Stomach (tissue), 19 donors: ENCODE measurements at places on chromosomes 5 and 9.

GRCh38 chr9:136525841-136526499 lies 19.9 kb downstream of the NOTCH1 start:
- peak; percentile 38 for DNase-seq

GRCh38 chr9:7607421-7607820 lies 192.2 kb downstream of the DMAC1 start:
- no peak for DNase-seq

DNA sequence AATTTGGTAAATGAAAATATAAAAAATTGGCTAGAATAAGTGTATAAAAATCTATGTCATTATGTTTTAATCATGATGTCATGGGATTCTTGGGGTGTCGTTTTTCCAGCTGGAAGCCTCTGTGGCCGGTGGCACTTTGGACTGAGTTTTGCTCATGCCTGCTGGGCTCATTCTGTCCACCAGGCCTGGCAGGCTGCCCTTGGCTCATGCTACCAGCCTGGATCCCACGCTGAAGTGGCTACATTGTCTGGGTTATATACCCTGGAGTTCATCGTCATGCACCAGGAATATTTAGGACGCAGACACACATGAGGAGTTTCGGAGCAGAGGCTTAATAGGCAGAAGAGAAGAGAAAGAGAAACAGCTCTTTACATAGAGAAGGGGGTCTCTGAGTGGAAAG lies 1913.7 kb upstream of the WWC1 start:
- DNase-seq = no peak

- no peak for DNase-seq
Measured at GRCh38 chr5:41199660-41200059, 13.7 kb downstream of the C6 start.

GRCh38 chr9:131125288-131126058 lies at the start of gene NUP214:
NUP214 (plus strand) TSS chr9:131125586; CDS start chr9:131125705, 119 bp downstream.
- DNase-seq = peak; percentile 100

- no peak for DNase-seq
Measured at GRCh38 chr5:131104169-131104808, 60.8 kb downstream of the HINT1 start.

DNA sequence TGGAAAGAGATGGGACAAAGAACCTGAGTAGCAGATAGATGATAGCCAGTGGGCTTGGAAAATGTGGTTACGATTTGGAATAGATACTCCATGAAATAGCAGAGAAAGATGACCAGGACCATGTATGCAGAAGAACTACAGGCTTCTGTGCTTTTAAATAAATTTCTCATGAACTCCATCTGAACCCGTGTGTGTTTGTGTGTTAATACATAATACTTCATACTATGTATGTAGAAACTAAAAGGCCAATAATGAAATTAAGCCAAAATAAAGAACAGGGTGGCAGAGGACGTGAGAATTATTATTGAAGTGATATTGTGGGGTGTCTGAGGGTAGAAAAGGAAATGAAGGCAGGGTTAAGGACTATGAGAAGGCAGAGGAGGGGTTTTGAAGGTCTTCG lies 385.1 kb upstream of the RPS23 start:
- no peak for DNase-seq

DNA sequence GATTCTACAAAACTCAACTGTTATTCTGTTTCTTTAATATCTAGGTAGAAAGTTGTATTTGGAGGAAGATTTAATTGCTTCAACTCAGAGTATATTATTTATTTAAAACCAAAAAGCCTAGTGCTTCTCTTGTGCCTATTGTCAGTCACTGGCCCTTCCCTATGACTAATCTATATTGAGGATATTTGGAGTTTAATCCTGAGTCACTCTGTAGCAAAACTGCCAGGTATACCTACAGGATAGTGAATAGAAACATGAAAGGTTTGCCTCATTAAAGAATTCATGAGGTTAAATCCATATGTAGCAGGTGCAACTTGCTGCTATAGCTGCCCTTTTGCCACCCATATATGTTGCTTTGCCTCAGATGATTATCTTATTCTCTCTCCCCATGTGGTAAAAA lies 15.1 kb downstream of the PLK2 start:
- no peak for DNase-seq

DNA sequence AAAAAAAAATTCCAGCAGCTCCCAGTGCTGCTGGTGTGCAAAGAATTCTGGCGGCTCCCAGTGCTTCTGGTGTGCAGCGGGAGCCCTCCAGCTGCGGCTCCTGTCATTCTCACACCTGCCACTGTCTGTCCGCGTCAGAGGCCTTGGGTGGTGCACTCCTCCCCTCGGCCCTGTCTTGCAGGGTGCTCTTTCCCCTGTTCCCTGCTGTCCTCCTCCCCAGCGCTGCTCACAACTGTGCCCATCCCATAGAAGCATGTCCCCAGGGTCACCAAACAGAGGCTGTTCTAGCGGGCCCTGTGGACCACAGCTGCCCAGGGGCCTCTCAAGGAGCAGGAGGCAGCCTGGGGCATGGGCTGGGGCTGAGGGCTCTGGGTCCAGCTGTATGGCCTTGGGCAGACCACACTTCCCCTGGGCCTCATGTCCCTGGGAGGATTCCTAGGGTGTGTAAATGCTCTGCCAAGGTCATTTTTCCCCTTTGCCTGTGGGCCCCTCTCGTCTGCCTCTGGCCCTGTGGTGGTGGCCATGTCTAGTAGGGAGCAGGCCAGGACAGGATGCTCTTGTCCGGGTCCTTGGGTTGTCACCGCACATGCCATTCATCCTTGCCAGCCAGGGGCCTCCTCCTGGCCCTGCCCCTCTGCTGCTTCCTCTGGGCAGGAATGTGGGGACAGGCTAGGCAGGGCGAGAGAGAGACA lies 68.2 kb downstream of the PHF2 start:
- peak; percentile 14 for DNase-seq

DNA sequence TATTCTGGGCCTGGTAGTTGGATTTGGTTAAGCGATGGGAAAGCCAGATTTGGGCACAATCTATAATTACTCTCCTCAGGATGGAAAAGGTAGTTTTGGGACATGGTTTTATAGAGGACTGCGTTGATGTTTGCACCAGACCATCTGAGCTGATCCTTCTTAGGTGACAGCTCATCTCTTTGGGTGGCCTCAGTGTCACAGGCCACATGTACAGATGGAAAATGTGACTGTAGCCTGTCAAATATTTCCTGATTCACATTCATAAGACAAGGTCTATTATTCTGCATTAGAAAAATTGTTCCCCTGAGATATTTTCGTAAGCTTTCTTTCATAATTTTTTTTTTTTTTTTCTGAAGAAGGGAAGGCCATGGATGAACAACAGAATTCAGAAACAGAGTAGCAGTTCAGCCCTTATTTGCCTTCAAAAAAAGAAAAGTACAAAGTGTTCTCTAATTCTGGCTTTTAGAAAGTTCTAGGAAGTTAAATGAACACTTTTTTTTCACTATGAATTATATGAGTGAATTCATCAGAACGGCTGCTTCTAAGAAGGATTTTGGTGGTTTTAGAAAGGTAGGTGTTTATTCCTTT lies 81.0 kb downstream of the NNT start:
- DNase-seq = no peak

DNA sequence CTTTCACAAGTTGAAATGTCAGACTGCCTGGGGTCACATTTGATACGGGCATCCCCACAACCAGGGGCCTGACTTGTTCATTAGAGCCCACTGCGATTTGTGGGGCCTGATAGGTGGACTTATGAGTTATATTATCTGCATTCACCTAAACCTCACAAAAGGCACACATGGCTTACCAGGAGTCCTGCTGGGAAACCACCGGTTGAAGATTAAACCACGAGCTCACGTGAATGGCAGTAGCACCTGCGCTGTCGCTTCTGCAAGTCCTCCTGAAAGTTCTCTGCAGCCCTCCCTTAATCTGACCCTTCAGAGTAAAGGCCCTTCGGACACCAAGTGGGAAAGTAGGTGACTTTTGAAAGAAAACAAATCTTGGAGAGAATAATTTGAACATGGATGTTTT lies 68.9 kb downstream of the PPIC start:
- DNase-seq = no peak

DNA sequence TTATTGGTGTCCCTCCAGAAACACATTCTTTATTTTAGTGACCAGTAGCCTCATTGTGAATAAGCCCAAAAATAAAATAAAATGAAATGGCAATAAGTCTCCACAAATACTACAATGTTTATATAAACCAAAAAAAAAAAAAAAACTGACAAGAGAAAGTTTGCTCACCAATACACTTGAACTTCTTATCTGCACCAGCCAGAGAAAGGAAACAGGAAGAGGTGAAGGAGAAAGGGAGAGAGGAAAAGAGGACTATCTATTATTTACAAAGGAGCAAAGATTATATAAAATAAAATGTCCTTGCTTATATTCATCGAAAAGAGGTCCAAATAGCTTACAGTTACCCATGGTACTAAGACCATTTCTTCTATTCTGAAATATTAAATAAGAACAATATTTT lies 176.4 kb upstream of the CCNG1 start:
- DNase-seq = no peak

- no peak for DNase-seq
Measured at GRCh38 chr5:124648902-124649467, 97.5 kb downstream of the ZNF608 start.

GRCh38 chr9:135939351-135940265 lies 21.6 kb downstream of the UBAC1 start:
- DNase-seq = no peak

DNA sequence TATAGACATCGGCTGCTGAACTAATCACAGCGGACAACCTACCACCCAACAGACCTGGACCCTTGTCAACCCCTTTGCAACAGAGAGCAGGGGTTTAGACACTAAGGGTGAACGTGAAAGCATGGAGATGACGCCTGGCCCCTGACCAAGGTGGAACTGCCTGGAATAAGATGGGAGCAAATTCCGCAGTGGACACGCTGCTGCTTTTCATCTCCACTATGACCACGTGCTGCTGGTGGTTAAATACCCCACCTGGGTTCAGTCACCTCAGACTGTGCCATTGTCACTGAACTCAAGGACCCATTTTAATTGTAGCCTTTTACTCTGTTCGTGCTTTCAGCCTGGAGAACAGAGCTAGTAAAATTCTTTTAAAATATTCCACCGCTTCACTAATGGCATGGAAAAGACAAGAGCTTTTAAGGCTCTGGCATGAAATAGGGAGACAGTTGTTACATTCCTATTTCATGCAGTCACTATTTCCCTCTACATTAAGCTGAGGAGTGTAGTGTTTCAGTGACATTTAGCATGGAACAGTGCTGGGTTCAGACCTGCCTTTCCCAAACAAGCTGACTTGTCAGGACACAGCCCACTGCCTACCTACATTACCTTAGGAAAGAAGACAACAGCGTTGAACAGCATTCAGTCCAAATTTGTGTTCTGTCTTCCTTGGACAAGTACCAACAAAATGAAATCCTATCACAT lies 96.8 kb downstream of the ANKRD18B start:
- peak; percentile 69 for DNase-seq

GRCh38 chr9:96510258-96510657 lies 60.3 kb downstream of the HABP4 start:
- no peak for DNase-seq

DNA sequence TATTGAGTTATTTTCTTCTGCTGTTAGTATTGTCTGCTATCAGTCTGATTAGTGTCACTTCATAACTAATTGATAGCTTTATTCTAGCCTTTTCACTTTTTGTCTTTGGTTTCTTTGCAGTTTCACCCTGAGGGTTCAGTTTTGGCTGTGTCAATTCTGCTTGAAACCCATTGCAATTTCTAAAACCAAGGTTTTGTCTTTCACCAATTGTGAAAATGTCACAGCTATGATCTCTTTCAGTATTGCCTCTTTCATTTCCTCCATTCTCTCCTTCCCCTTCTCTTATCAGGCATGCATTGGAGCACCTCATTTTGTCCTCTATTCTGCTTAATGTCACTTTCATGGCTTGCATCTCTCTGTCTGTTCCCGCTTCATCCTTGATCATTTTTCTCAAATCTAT lies 248.1 kb downstream of the YTHDC2 start:
- DNase-seq = no peak

GRCh38 chr9:76176171-76176570 lies 218.1 kb downstream of the RFK start:
- no peak for DNase-seq

GRCh38 chr9:29001006-29001405 lies 1427.7 kb upstream of the C9orf72 start:
- DNase-seq = no peak

DNA sequence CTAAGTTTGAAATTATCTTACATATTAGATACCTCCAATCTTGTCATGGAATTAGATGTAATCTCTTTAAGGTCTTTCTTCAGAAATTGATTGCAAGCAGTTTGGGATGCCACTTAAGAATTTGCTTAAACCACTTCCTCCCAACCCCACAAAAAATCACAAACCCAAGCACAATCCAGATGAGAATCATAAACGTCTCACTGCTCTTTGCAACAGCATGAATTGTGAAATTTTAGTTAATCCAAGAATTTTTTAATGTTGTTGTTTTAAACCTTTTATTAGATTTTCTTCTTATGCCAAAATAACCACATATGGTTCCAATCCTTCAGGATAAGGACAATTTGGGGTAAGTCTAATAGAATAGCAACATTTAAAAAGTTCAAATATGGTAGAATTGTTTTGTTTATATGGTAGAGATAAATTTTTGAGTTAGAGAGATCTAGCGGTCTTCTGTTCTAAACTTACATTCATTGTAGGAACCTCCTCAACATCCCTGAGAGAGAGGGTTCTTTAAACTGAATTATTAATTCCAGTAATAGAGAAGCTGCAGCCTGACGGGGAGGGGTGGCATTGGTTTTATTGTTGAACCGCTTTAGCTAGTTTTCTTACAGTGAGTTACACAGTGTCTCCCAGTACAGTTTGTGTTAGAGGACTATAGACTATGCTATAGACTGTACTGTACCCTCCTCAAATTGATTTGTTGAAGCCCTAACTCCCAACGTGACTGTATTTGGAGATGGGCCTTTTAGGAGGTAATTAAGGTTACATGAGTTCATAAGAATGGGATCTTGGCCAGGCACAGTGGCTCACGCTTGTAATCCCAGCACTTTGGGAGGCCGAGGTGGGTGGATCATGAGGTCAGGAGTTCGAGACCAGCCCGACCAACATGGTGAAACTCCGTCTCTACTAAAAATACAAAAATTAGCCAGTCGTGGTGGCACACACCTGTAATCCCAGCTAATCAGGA lies 24.8 kb upstream of the IL6ST start:
- no peak for DNase-seq

- DNase-seq = no peak
Measured at GRCh38 chr9:89139455-89139854, 39.2 kb downstream of the SHC3 start.

GRCh38 chr5:173964506-173964905 lies 24.5 kb upstream of the C5orf47 start:
- no peak for DNase-seq

- DNase-seq = no peak
Measured at GRCh38 chr5:139898981-139899380, 103.4 kb downstream of the PSD2 start.
